Stimulated activated CD8-positive, alpha-beta memory T cell treated with anti-CD3 and anti-CD28 coated beads, Interleukin-2, amount 100 ng/mL, for 48 hours (primary cell): ENCODE measurements at places on chromosomes 6 and 20.

DNA sequence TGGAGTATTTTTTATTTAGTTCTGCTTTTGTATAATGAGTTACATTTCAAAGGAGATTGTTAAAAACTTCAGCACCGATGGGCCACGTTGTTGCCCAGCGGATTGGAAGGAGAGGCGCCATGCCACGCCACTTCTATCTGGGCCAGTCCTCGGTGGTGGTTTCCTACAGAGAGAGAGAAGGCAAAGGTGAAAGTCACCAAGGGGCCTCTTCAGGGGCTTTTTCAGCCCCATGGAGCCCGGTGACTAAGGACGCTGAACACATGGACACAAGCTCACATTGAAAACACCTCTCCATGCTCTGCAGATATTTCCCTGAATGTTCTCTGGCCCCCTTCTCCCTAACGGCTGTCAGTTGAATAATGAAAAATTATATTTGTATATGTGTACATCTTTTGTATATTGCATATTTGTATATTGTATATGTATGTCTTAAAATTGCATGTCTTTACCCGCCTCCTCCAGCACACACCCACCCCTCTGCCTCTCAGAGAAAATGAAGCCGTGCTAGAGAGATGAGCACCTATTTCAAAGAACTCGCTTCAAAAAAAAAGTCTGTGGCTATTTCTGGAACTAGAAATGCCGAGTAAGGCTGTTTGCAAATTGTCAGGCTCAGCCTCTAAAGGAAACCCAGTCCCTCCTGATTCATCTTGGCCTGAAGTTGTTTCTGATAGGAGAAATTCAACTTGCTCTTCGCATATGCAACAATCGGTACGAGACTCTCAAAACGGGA lies 91.9 kb upstream of the CDH4 start:
- no peak for DNase-seq

GRCh38 chr6:29647927-29648642 lies 8.8 kb upstream of the MOG start:
- no peak for DNase-seq

DNA sequence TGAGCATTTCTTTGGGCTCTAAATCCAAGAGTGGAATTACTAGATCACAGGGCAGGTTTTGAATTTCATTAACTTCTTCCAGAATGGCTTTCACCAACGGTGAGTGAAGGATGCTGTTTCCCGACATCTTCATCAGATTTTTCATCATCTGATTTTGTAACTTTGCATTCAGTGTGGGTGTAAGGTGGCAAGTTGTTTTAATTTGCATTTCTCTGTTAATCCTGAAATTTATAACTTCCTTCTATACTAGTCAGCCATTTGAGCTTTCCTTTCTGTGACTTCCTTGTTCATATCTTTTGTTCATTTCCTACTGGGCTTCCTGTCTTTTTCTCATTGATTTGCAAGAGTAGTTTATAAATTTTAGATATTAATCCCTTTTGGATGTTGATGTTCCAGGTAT lies 18.7 kb upstream of the HCK start:
- no peak for DNase-seq

DNA sequence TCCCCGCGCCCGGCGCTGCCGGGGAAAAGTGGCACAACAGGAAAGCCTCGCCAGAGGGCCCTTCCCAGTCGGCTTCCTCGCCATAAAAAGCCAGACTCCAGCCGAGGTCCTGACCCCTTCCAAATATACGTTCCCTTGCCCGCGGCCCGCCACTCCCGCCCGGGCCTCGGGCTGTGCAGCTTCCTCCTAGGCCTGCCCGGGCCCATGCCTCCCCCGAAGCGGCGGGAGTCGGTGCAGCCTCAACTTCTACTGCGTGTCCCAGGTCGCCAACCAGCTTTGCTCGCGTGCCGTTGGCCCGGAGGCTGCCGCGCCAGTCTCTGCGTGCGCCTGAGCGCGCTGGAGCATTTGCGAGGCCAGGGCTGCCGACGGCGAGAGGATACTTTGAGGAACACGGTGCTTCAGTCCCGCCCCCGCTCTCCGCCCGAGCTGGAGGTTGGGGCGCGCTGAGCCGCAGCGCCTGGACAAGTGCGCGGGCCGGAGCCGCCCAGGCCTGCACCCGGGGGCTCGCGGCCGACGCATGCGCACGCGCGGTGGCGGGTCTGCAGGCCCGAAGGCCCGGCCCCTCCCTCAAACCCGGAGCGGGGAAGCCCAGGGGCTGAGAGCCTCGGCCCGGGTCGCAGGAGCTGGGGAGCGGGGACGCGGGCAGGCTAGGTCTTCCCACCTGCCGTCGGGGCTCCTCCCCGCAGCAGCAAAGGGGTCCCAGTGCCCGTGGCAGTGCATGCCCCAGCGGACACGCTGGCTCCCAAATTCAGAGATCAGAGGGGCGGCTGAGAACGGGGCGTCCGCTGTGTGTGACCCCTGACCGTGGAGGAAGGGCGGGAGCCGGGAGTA lies 10.2 kb downstream of the FOXC1 start:
- no peak for DNase-seq

DNA sequence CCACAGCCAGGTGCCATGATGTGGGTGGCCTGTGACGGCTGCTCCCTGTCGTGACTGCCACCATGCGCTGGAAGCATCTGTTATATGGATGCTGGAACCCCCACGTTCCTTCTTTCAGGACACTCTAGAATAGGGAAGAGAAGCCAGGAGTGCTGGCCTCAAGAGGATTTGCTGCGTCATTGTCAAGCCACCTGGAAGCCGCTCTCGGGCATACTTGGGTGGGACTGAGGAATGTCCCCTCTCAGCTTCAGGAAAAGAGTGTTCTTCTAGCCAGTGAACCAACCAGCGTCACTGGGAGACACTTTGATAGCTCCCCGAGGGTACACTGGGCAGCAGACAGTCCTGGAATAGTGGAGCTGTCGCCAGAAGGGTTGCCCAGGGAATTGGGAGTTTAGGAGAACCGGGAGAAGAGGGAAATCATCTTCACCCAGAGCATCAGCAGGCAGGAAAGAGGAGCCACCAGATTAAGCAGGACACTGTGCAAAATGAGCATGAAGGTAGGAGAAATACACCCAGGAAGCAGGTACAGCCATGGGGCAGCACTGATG lies 130.8 kb upstream of the SASH1 start:
- no peak for DNase-seq

DNA sequence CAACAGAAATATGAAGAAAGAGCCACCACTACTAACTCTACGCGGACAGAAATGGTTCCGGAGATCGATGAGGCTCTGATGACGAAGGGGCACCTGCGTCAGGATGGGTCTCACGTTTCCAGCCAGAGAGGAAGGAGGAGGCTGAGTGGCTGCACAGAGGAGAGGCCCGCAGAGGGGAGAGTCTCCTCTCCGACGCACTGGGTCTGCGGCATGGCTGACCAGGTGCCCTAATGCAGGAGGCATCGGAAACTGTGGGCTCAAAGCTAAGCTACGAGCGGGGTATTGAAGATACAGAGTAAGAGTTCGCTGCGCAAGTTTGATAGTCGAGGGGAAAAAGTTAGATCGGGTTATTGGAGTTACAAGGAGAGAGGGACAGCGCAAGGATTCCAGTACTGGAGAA lies 69.9 kb downstream of the TTLL2 start:
- no peak for DNase-seq

- DNase-seq = no peak
These were observed 23.6 kb upstream of the TCFL5 start for GRCh38 chr20:62885046-62885895.

DNA sequence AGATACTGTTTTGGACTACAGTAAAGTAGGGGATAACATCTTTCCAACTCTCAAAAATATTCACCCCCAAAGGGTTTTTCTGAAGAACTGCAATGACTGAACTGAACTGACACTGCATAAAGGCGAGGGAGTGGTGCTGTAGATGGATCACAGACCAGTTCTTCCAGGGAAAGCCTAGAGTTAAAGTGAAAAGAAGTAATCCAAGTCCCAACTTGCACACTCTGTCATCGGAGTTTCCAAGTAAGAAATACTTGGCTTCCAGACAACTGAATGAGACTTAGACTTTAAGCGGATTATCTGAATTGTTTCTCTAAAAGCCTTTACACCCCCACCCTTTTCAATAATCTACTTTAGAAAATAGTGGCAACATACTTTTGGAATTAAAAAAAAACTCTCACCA lies 134.1 kb upstream of the PREP start:
- DNase-seq = no peak

GRCh38 chr20:17756529-17756928 lies 56.8 kb downstream of the BANF2 start:
- no peak for DNase-seq
